ENCODE measurements at places on chromosomes 2 and 18.

DNA sequence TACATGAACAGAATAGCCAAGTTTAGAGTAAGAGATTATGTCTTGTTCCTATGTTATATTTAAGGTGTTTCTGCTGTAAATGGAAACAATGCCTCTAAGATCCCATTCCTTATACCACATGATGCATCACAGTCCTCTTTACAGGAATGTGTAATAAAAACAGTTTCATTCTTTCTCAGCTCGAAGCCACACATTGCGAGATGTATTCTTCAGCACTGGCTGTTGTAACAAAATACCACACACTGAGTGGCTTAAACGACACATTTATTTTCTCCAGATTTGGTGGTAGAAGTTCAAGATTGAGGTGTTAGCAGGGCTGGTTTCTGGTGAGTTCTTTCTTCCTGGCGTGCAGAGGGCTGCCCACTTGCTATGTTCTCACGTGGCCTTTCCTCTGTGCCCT, 246.2 kb downstream of the SOCS6 start:
- DNase-seq: no peak

- DNase-seq: no peak
These were observed 736 bp downstream of the ZSCAN30 start for GRCh38 chr18:35289293-35289692.

DNA sequence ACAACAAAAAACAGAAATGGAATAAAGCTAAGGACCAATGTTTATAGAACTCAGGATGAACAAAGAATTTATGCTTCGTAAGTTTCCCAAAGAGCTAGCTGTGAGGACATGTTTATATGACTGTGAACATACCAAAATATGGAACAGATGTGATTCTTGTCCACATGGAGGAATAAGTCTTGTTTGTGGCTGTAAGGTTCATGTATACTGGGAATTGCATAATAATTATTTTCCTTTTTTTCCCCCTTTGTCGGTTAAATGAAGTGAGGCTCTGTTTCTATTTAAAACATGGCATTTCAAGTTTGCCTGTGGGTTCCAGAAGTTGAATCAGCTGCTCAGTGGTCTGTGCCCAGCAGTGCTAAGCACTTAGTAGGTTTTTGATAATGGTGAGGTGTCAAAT, 108.1 kb downstream of the FHOD3 start:
- DNase-seq: no peak

DNA sequence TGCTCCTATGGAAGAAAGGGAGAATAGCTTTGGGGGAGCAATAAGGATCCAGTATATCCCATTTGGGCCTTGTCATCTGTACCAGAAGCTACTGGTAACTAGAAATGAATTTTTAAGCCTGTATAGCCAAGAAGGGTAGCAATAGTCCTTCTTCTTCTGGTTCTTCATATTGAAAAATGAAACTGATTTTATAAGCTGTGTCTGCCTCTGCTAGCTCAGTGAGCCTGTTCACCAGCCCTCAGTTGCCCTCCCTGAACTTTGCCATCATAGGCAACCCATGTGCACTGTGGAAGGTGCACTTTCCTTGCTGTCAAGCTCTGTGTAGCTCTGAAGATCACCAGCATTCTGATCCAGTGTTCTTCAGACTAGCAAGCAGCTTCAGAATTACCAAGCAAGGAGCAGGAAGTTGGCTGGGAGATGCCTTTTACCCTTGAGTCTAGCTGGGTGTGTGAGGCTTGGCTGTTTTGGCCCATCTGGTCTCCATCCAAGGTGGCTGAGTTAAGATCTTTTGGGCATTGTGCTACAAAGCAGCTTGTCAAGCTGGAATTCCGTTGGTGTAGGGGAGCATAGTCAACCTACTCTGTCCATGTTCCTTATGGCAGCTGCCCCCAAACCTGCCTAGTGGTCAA, 55.8 kb upstream of the MGAT5 start:
- no peak for DNase-seq

DNA sequence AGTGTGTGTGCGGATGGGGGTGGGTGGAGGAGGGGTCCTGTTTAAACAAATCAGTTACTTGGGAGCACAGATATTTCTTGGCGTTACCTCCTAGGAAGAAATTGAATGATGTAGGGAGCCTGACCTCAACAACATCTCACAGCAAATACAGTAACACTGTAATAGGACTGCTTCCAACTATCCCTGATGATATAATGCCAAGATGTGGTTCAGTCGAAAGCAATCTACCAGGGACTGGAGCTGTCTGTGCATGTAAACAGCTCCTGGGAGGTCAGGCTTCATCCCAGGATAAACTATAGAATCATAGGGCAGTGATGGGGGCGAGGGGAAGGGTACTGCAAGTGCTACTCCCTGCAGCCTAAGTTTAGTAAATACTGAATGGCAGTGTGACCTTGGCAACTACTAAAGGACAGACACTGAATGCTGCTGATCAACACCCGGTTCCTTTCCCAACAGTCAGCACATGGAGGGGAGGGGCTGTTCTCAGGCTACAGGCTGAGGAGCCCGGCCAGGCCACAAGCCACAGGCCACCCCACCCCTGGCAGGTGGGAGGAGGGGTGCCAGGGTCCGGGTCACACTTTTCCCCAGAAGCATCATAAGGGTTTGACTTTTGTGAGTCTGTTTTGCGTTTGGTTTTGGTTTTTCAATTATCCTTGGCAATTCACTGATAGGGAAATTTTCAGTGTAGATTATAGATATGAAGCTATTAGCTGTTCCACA, 85.3 kb upstream of the ZNF397 start:
- DNase-seq: no peak

DNA sequence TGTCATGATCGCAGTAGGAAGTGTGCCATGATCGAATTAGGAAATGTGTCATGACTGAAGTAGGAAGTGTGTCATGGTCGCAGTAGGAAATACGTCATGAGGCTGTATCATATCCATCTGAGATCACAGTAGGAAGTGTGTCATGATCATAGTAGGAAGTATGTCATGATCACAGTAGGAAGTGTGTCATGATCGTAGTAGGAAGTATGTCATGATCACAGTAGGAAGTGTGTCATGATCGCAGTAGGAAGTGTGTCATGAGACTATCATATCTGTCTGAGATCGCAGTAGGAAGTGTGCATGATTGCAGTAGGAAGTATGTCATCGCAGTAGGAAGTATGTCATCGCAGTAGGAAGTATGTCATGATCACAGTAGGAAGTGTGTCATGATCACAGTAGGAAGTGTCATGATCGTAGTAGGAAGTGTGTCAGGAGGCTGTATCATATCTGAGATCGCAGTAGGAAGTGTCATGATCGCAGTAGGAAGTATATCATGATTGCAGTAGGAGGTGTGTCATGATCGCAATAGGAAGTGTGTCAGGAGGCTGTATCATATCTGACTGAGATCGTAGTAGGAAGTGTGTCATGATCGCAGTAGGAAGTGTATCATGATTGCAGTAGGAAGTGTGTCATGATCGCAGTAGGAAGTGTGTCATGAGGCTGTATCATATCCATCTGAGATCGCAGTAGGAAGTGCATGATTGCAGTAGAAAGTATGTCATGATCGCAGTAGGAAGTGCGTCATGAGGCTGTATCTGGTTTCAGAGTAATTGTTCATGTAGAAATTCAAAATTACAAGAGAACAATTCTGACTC, 56.4 kb upstream of the NFATC1 start:
- DNase-seq: no peak

- DNase-seq: peak; percentile 24
These were observed 137.2 kb downstream of the TRIM43 start for GRCh38 chr2:95728878-95729596.

DNA sequence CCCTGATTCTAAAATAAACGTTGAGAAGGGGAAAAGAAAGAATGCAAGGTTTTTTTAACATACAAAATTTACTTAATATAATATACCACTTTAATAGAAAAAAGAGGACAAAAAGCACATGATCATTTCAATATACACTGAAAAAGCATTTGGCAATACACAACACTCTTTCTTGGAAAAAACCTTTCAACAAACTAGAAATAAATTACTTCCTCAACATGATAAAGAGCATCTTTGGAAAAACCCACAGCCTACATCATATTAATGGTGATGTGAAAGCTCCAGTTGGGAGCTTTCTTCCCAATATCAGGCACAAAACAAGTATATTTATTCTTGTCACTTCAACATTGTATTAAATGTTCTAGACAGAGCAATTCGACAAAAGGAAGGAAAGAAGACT, 3.0 kb upstream of the POLR1B start:
- DNase-seq: no peak

- no peak for DNase-seq
These were observed 184.0 kb downstream of the RIT2 start for GRCh38 chr18:42931491-42931890.

DNA sequence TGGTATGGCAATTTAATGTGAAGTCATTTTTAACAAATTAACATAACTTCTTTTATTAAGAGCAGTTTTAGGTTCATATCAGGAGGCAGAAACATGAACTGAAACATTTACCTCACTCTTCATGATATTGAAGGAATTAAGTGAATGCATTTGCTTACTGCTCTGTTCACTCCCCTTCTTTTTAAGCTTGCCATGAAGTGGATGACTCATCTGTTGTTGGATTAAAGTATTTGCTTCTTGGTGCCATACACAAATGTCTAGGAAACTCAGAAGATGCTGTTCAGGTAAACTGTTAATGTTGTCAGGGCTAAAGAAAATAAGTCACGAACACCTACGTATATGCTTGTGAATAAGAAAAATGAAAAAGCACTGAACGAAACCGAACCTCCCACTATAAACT, 10.2 kb upstream of the CABYR start:
- DNase-seq: no peak

DNA sequence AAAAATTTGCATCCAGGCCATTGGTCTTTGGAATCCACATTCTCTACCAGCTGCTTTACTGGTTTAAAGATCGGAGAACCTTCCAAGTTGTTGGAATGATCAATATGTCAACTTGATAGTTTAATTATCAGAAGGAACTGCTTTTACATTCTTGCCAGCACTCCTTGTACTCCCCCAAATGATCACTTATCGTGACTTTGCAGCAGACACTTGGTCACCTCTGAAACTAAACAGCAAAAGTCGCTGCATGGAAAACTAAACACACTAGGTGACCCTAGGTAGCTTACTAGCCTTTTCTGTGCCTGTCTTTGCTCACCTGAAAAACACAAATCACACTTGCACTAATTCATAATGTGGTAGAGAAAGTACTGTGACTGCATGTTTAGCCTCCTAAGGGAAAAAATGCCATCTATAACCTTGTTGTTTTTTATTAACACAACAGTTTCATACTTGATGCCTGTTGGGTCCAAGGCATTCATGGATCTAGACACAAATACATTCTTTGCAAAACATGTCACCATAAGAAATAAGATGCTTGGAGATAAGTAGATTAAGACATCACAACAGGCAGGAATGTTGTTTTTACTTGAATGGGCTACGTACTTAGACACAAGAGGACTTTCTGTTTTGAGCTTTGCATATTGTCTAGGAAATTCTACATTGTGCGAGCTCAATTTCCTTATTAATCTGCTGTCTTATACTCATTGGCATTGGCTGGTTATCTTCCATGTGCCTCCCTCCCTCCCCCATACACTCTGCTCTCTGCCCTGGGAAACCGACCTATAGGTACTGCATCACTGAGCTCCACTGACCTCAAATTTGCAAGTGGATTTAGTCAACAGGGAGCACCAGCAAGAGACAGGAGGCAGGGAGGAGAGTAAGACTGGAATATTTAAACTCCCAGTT, 219.1 kb upstream of the STK17B start:
- DNase-seq: no peak

GRCh38 chr18:49988733-49989132, 175.4 kb upstream of the ACAA2 start:
- DNase-seq: no peak

GRCh38 chr2:201100497-201100896, 15.5 kb upstream of the CFLAR start:
- DNase-seq: no peak

- no peak for DNase-seq
These were observed 25.6 kb upstream of the RPE start for GRCh38 chr2:209976698-209977385.

DNA sequence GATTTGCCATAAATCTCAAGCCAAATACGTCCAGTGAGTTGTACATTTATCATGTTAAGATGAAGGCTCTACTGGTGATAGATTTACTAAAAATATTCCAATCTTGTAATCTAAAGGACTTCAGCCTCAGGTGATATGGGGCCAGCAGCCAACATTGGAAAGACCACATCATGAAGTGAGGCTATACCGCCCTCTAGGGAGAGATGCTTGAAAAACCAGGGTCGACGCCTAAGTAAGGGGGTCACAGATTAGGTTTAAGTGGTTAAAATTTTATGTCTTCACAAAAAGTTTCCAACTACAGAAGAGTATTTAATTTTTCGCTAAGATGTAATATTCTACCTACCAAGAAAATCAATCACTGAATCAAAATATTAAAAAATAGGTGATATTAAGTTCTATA, 33.3 kb downstream of the DOCK10 start:
- DNase-seq: no peak

- DNase-seq: no peak
These were observed 702 bp downstream of the OLA1 start for GRCh38 chr2:174247474-174248186.

DNA sequence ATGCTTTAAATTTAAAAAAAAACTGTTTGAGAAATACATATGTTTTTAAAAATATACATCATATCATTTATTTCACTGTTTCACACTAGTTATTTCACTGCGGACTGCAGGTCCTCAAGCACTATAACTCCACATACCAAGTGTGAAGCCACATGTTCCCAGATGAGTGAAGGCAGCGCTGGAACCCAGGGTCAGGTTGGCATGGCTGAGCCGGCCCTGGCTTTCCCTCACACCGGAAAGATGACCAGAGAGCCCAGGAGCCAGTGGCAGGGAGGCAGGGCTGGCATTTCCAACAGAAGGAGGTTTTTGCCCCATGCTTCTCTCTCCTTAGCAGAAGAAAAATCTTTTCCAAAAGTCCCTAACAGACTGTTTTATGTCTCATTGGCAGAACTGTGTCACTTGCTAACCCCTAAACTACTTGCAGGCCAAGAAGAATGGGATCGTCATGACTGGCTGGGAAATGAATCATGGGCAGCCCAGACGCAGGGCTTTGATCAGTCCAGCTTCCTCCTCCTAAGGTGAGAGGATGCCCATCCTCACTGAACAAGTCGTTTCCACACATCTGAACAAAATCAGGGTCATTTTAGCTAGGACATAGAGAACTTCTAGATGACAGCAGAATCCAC, 287.6 kb upstream of the HNRNPA3 start:
- no peak for DNase-seq

GRCh38 chr2:205852457-205852856, 170.2 kb downstream of the NRP2 start:
- DNase-seq: no peak

- DNase-seq: no peak
These were observed 39.1 kb upstream of the MC4R start for GRCh38 chr18:60411715-60412114.

- no peak for DNase-seq
These were observed 10.6 kb downstream of the C18orf63 start for GRCh38 chr18:74326231-74326630.

DNA sequence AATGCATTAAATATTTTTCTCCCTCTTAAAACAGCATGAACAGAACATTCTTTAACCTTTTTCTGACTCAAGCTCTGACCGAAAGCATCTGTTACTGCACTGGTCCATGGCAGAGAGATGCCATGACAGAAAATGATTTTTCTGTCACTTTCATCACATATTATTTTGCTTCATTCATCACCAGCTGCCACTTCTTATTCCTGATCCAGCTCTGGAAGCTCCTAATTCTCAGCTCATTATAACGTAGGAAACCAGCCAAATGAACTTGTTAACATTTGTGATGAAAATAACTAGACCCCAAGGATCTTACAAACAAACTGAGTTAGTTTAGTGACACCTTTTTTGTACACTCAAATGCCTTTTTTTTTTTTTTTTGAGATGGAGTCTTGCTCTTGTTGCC, 7.6 kb upstream of the CFLAR start:
- DNase-seq: no peak

- DNase-seq: no peak
These were observed 72.8 kb downstream of the ASAP2 start for GRCh38 chr2:9279426-9279825.
